ENCODE measurements at places on chromosomes 12 and 14.

DNA sequence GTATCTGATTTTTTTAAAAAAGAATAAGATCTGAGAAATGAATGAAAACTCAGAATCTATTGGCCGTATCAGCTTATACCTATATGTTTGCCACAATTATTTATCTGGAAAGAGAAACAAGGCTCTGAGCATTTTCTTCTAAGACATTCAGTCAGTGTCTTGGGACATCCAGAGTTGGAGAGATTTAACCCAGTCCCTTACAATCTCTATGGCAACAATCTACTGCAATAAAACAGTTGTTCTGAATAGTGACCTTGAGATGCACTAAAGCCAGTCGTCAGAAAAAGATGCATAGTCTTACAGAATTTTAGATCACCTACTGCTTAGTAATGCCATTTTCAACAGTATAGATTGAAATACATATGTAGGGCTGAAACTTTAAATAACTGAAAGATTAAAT lies 52.0 kb upstream of the SOCS2 start:
- no peak for DNase-seq

DNA sequence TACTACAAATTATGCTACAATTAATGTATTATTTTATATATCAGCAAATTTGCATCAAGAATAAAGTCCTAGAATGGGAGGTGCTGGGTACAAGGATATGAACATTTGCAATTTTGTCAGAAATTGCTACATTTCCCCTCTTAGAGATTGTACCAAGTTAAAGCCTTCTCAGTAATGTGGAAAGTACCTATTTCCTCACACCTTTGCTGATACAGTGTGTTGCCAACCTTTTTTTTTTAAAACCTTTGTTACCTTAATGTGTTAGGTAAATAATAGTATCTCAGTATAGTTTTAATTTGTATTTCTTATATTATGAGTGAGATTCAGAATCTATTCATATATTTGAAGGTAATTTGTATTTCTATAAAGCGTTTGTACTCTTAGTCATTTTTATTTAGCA lies 95.4 kb upstream of the HIF1A start:
- no peak for DNase-seq

GRCh38 chr12:9391815-9392214 lies 183.6 kb upstream of the PZP start:
- no peak for DNase-seq

- no peak for DNase-seq
These were observed 467.8 kb downstream of the MDGA2 start for GRCh38 chr14:47207617-47208016.

- DNase-seq, result no peak
These were observed 44.9 kb downstream of the CYP46A1 start for GRCh38 chr14:99728981-99729451.

- DNase-seq, result no peak
These were observed 30.3 kb upstream of the ADIPOR2 start for GRCh38 chr12:1660304-1661187.

- no peak for DNase-seq
These were observed 43.4 kb downstream of the SAMD4A start for GRCh38 chr14:54610051-54610977.

- DNase-seq, result no peak
These were observed 67.1 kb downstream of the PPFIA2 start for GRCh38 chr12:81692008-81692407.

DNA sequence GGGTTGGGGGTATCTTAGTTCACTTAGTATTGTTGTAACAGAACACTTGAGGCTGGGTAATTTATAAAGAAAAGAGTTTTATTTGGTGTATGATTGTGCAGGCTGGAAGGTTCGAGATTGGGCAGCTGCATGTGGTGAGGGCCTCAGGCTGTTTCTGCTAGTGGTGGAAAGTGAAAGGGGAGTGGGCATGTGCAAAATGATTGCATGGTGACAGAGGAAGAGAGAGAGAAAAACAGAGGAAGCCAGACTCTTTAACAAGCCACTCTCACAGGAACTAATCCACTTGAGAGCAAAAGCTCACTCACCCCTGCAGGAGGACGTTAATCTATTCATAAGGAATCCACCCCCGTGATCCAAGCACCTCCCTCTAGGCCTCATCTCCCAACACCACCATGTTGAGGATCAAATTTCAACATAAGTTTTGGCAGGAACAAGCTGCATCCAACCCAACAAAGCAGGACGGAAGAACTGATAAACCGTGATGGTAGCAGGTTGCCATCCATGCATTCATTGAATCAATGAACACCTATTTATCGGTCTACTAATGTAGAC lies 165.0 kb upstream of the GZMB start:
- DNase-seq, result no peak

- no peak for DNase-seq
These were observed 2.8 kb downstream of the TGM1 start for GRCh38 chr14:24260026-24260779.

DNA sequence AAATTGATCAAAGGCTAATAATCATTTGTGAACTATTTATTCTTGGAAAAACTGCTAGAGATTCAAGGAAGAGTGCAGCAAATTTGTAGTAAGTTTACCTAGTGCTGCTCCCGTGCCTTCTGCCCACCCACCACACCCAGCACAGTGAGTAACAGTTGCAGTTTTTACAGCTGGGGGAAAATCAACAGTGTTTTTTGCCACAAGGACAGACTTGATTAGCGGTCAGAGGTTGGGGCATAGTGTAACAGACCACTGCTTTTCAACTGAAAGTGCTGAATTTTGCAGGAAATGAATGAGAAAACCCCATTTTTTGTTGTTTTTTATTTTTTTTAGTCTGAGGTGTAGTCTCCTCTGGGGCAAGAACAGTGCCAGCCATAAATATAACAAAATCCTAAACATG lies 7.5 kb upstream of the KLRK1 start:
- DNase-seq, result no peak

DNA sequence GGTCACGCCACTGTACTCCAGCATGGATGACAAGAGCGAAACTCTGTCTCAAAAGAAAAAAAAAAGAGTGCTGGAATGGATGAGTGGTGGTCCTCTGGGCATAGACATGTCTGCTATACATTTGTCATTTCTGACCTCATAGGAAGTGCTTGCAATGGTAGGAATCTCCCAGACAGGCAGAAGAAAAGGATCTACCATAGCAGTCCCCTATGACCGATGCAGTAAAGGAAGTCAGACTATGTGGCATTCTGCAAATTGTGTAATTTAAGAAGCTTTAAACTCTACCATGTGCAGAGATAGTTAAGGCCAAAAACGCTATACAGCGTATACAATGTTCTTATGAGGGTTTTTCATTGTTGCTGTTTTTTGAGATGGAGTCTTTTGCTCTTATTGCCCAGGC lies 24.7 kb upstream of the RAP1B start:
- no peak for DNase-seq

- no peak for DNase-seq
These were observed 50.3 kb downstream of the DAO start for GRCh38 chr12:108930155-108930554.

- DNase-seq, result no peak
These were observed 148.2 kb downstream of the TMEM30B start for GRCh38 chr14:61132894-61133293.

GRCh38 chr12:47021298-47021697 lies 58.1 kb upstream of the PCED1B start:
- peak; percentile 23 for DNase-seq

DNA sequence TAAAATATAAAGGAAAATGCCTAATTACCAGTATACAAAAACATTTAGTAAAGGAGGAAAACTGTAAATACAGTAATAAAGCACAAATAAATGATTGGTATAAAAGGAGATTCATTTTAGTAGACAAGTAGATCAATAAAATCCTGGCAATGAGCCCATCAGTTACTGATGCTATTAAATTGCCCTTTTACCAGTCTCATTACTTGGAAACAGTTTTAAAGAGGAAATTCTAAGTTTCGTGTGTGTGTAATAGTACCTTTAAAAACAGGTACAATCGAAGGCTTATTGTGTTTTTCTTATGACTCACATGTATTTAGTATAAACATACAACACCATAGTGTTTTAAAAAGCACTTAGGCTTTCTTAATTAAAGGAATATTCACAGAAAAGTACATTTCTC lies 46.4 kb upstream of the SYT10 start:
- DNase-seq, result no peak

GRCh38 chr12:998020-998874 lies 7.2 kb downstream of the ERC1 start:
- DNase-seq, result no peak

DNA sequence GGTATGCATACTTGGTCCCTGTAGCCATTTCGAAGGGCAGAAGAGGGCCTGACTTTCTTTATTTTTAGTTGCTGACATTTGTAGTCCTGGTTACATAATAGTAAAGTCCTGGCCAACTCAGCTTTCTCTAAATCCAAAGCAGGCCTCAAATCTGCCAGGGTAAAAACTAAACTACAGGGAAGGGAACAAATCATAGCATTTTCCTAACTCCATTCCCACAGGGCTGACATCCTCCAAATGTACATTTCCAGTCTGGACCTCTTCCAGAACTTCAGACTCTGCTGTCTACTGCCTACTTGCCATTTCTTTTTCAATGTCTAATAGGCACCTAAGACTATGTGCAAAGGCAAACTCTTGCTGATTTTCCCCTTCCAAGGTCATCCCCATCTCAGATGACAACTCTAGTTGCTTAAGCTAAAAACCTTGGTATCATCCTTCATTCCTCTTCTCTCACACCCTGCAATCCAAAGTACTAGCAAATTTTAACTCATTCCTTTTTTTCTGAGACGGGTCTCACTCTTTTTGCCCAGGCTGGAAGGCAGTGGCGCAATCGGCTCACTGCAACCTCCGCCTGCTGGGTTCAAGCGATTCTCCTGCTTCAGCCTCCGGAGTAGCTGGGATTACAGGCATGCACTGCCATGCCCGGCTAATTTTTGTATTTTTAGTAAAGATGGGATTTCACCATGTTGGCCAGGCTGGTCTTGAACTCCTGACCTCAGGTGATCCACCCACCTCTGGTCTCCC lies 2.0 kb downstream of the DDIT3 start:
- DNase-seq, result no peak

GRCh38 chr12:66269757-66270383 lies 32.4 kb upstream of the HELB start:
- no peak for DNase-seq

- DNase-seq, result no peak
These were observed 25.9 kb upstream of the SRSF5 start for GRCh38 chr14:69741055-69741454.

DNA sequence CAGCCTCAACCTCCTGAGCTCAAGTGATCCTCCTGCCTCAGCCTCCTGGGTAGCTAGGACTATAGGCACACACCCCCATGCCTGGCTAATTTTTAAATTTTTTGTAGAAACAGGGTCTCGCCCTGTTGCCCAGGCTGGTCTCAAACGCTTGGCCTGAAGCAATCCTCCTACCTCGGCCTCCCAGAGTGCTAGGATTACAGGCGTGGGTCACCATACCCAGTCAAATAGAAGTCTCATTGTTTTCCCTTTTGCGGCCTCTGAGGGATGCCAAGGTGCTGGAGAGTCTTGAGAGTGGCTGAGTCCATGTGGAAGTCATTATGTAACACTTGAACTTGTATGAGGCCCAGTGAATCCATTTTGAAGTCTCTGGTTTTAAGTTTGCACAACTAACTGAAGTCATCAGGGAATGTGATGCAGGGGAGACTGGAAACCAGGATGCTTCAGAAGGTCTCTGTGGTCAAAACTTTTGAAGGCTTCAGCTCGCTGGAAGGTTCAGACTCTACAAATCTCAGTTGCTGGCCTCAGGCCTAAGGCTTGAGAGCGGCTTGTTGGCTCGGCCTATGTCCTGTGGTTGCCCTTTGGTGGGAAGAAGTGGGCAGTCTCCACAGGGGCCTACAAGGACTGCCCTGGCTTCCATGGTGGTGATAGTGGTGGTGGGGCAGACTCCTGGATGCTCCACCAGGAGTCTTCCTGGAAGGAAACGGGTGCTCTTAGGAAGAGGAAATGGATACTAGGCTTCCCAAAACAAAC lies 29.2 kb downstream of the GALNT16 start:
- no peak for DNase-seq

- DNase-seq, result no peak
These were observed 854.8 kb upstream of the SEL1L start for GRCh38 chr14:82388488-82388887.

GRCh38 chr12:19525274-19525673 lies 86.0 kb downstream of the AEBP2 start:
- DNase-seq, result no peak

DNA sequence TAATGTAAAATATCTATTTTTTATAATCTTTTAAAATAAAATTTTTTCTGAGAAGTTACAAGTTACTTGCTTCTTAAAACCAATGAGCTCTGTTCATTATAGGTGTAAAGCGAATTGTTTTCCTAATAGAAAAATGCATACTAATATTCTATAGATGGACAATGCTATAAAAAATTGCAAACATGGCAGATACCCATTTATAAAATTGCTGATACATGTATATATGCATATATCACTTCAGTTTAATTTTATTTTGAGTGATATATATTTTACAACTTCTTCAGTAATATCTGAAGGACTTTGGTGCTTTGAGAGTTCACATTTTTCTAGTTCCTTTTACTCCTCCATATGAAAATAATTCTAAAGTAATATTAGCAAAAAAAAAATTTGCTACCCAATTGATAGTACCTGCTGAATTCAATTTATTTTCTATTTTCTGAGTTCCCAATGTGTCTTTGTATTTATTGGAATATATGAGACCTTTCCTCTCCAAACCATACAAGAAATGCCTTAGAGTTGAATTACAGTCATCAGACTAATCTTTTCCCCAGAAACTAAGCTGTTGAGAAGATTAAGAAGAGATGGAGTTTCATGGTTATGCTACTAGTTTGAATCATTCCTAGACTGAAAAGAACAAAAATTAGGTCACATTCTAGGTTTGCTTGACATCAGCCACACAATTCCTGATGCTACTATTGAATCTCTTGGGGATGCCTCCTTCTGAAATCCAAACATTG lies 1937.5 kb upstream of the SEL1L start:
- no peak for DNase-seq

- DNase-seq, result no peak
These were observed 204.1 kb downstream of the STXBP6 start for GRCh38 chr14:24845851-24846250.

- no peak for DNase-seq
These were observed 67.6 kb upstream of the SLC38A4 start for GRCh38 chr12:46893434-46893833.

DNA sequence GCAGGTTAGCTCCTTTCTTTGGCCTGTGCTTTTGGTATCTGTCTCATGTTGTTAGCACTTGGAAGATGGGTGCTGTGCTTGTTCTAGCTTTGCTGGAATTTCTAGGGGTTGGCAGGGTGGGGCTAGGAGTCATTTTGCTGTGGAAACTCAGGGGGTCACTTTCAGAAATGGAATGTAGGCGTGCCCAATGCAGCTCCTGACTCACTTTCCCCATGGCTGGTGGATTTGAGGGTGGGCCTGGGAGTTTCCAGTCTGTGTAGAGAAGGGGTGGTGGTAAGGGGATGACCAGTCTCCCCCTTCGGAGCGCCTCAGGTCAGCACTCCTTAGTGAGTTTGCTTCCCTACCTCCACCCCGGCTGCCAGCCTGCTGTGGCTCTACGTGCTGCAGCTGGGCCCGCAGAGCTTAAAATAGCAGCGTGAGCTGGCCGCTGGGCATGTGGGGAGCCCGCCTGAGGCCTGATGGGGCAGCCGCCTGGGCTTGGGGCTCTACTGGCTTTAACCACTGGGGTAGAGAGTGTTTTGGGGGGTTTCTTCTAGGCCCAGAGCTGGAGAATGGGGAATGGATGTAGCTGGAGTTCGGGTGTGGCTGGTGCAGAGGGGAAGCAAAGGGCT lies 108.2 kb downstream of the TSPAN9 start:
- DNase-seq, result no peak

- no peak for DNase-seq
These were observed 66.5 kb downstream of the BHLHE41 start for GRCh38 chr12:26058308-26058707.

All from SHP77 treated with DMSO at 0.1 percent for 48 hours (cell line).